Left ventricle myocardium inferior (tissue), 1 donor: ENCODE measurements at places on chromosomes 5 and 9.
A peak's percentile ranks its signal among the peaks of the same experiment; 100 is the strongest.

DNA sequence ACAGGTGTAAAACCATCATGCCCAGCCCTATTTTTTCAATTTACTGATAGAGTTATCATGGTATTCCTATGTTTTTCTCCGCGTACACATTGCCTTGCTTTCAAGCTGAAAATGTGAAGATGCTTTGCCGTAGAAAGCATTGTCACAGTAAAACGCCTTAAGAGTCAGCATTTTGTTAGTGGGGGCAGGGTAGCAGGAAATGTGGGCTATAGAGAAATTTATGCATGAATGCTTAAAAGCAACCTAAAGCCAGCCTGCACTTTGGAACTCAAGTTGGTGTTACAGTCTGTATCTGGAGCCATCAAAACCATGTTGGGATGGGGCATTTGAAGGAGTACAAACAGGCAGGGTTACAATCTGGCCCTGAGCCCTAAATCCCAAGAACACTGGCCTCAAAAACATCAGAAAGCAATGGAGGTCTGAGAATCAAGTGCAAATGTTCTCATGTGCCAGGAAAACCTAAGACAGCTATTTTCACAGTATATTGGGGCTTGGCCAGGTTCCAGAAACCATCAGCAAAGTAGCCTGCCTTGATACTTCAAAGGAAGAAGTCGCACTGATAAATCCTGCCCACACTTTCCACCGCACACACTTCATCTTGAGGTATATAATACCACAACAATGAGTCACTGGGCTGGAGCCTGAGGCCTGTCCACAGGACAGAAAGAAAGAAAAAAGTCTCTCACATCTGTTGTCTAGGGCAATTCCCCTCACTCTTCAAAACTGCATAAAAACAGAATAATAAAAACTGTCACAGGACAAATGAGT lies 313.8 kb downstream of the ENC1 start:
- no peak for DNase-seq

DNA sequence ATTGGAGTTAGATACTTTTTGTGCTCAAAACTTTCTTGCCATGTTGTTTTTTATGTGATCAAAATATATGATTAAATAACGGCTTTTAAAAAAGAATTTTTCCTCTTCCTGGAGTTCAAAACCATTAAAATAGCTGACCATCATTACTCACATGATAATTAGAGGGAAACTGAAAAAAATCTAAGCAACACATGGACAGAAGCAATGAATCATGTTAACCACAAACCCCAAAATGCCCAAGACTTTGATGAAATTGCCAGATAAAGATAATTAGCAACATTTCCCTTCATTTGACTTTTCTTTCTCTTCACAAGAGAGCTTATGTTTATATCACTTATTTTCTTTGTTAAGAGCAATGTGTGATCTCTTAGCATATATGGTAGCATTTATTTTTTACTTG lies 1294.2 kb downstream of the EFNA5 start:
- DNase-seq, result no peak

DNA sequence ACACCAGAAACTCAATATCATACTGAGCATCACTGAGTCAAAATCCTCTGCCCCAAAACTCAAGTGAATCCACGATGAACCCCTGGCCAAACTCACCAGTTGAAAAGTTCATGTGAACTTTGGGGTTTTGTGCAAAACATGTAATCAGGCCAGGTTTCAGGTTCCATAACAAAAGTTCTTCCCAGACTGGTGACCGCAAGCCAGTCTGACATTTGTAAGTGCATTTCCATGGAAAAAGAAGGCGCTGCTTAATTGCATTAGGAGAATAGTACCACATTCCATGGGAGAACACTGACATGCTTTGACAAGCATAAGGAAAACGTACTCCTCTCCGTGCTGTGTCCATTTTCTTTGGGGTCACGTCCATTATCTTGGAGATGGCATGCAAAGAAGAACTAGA lies 567.0 kb downstream of the BNC2 start:
- no peak for DNase-seq

- no peak for DNase-seq
Observed at GRCh38 chr5:43140286-43140685, 19.6 kb downstream of the ZNF131 start.

GRCh38 chr9:84897362-84898094 lies 228.0 kb downstream of the NTRK2 start:
- no peak for DNase-seq

GRCh38 chr5:173290477-173291131 lies 37.6 kb downstream of the STC2 start:
- DNase-seq, result no peak

GRCh38 chr9:12963537-12963936 lies 188.7 kb downstream of the LURAP1L start:
- no peak for DNase-seq

- DNase-seq, result no peak
Observed at GRCh38 chr5:153572411-153573145, 82.1 kb downstream of the GRIA1 start.

- DNase-seq, result no peak
Observed at GRCh38 chr5:114898602-114899001, 271.1 kb downstream of the TRIM36 start.

DNA sequence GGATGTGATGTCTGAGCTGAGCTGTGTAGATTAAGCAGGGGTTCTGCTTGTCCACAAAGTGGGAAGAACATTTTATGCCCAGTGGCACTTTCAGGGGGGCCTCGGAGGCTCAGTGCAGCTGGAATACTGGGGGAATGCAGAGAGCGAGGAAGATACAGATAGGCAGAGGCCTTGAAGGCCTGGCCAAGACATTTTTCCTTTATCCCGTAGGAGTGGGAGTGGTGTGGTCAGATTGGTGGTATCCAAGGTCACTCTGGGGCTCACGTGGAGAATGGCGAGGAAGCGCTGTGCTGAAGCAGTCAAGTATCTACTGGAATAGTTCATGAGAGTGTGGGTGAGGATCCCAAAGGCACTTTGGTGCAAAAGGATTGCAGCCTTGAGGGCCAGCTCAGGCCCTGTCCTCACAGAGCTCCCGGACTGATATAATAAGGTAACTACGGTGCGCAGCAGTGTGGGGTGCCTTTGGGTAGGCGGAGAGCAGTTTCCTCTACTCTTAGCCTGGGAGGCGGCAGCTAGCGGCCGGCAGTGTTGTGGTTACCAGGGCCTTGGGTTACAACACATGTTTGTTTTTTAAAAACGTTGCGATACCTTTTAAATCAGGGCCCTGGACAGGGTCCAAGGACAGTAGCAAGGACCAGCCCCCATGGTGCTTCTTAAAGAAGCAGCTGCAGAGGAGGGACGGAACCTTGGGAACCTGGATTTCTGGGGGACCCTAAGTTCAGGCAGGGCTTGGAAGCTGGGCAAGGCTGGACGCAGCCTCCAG lies 10.8 kb upstream of the CCDC69 start:
- peak; percentile 76 for DNase-seq

- no peak for DNase-seq
Observed at GRCh38 chr5:35884773-35885172, 28.1 kb downstream of the IL7R start.

GRCh38 chr9:116471944-116472506 lies 215.1 kb upstream of the TRIM32 start:
- DNase-seq, result no peak

DNA sequence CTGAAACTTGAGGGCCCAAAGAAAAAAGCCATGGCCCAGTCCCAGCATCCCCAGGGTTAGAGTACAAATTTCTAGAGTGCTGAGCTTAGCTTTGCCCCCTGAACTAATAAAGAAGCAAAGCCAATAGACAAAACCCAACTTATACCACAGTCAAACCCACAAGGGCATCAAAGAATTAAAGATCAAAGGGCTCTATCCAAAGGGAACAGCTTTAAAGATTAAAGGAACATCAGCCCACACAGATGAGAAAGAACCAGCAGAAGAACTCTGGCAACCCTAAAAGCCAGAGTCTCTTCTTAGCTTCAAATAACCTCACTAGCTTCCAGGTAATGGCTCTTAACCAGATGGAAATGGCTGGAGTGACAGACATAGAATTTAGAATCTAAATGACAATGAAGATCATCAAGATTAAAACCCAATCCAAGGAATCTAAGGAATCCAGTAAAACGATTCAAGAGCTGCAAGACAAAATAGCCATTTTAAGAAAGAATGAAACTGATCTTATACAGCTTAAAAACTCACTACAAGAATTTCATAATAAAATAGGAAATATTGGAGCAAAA lies 93.9 kb downstream of the YIPF5 start:
- DNase-seq, result no peak

DNA sequence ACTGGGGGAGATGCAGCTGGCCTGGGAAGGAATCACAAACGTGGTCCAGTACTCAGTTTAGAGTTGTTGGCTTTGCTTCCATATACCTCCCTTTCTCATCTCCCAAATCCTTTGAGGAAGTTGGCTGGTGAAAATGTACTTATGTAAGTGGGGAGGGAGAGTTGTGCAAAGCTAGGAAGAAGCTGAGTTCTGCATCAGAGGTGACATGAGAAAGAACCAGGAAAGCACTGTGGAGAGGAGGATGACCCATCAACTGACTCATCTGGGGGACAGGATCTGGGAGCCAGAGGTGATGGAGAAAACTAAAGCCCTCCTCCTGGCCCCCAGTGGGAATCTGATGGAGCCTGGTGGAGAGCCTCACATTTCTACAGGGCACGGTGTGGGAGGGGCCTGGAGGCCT lies 16.2 kb downstream of the KCNMB1 start:
- DNase-seq, result no peak

GRCh38 chr5:76450054-76450453 lies 47.0 kb downstream of the IQGAP2 start:
- DNase-seq, result no peak
